ENCODE measurements at places on chromosomes 2 and 18. TPM values are rescaled to one million over a fixed set of nuclear protein-coding genes. Genes with fewer than 3 reads are reported as not detected.

Gene FAM136A
- polyA plus RNA-seq, result 82.2 TPM

Gene USP14
- 59.3 TPM for polyA plus RNA-seq

DNA sequence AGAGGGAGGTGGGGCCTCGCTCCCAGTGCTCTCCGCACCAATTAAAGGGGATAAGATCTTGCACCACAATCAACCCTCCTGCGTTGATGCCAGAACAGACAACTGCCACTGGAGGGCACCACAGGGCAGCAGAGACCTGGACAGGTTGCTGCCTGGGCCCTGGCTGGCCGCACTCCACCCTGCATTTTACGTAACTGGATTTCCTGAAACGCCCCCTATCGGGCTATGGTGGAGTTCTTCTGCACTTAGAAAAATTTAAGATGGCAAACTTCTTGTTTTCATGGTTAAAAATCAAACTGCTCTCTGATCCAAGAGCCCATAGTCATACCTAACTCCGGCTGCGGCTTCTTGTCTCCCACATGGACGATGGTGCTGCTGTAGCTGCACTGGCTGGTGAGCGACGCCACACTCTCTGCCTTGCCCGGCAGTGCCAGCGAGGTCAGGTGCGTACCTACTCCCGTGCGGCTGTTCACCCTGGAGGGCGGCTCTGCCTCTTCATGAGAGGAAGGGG is 16.8 kb upstream of the HES6 start:
- DNase-seq, result peak; percentile 86

GRCh38 chr2:74253306-74253970 is 55.0 kb downstream of the MTHFD2 start:
- DNase-seq, result no peak

GRCh38 chr18:28584731-28585130 is 407.8 kb upstream of the CDH2 start:
- DNase-seq, result peak; percentile 76

GRCh38 chr2:105156166-105156565 is 85.4 kb upstream of the GPR45 start:
- DNase-seq, result no peak

DNA sequence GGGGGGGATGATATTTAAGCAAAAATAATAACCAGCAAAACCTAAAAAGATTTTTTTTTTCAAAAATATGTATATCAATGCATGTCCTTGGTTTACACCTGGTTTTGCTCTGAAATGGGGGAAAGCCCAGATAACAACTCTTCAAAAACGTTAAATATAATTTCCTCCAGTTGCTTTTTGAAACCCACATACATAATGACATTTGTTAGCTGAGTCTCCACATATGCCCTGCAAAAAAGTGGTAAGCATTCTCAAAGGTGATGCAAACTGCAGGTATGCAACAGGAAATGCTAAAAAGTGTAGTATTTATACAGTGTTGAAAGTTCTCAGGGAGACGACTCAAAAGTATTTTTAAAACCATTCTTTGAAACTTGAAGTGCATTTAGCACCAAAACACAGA is 258.6 kb downstream of the ZEB2 start:
- no peak for DNase-seq

GRCh38 chr2:192275632-192276031 is 80.9 kb upstream of the TMEFF2 start:
- DNase-seq, result no peak

DNA sequence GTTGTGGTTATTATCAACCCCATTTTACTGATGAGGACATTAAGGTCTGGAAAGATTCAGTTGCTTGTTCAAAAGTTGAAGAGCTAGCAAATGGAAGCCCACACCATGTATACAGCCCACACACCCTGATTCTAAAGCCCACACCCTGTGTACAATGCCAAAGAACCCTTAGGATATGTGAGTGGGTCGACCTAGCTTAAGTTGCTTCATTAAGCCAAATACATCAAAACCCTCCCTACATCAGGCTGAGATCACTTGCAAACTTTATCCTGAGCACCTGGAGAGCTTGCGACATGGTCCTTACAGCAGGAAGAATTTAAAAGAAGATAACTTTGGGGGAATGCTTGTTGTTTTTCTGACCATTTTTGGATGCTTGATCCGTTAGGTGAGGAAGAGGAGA is 435 bp upstream of the ARHGAP25 start:
- no peak for DNase-seq

DNA sequence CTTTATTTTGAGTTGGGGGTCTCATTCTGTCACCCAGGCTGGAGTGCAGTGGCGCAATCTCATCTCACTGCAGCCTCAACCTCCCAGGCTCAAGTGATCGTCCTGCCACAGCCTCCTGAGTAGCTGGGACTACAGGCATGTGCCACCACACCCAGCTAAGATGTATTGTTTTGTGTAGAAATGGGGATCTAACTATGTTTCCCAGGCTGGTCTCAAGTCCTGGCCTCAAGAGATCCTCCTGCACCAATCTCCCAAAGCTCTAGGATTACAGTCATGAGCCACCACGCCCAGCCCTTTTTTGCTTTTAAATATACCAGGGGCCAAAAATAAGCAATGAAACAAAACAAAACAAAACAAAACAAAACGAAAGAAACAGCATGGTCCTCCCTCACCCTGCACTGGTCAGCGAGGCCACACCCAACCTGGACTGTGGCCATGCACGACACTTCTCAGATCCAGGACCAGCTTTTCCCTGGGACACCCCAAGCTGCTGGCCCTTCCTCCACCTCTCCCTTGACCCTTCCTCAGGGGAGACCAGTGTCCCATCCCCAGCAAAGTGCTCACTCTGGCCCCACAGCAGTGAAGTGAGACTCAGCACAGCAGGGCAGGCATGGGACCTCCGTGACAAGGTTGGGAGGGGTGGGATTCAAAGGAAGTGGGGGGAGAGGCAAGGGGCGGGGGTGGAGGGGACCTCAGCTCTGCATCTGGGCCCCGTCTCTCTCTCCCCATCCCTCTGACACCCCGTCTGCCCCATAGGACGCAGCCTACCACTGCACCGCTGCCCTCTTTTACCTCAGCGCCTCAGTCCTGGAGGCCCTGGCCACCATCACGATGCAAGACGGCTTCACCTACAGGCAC is 23.5 kb downstream of the MAL start:
- no peak for DNase-seq

Measured in renal pelvis (tissue), 12 donors.